ENCODE measurements at places on chromosomes 2 and 18. TPM values are rescaled to one million over a fixed set of nuclear protein-coding genes. Genes with fewer than 3 reads are reported as not detected.

The ASAP2 gene
- 50.2 TPM for total RNA-seq

GRCh38 chr2:102708847-102709559 lies 52.8 kb upstream of the TMEM182 start:
- H3K4me3 ChIP-seq, result no peak overlapping the region
- no peaks in the 10 kb centered on the region for H3K36me3 ChIP-seq
- no peaks in the 10 kb centered on the region for H3K4me1 ChIP-seq
- no peaks in the 10 kb centered on the region for H3K27me3 ChIP-seq
- DNase-seq, result no peak

GRCh38 chr2:85862426-85862825 lies 26.4 kb downstream of the ST3GAL5 start:
- H3K27me3 ChIP-seq, result no peaks in the 10 kb centered on the region
- H3K4me1 ChIP-seq, result peaks cover 15% of the 10 kb centered on the region
- DNase-seq, result no peak
- no peak overlapping the region for H3K4me3 ChIP-seq

The SCYGR1 gene
- not detected for total RNA-seq

The UPP2 gene
- total RNA-seq, result not detected

DNA sequence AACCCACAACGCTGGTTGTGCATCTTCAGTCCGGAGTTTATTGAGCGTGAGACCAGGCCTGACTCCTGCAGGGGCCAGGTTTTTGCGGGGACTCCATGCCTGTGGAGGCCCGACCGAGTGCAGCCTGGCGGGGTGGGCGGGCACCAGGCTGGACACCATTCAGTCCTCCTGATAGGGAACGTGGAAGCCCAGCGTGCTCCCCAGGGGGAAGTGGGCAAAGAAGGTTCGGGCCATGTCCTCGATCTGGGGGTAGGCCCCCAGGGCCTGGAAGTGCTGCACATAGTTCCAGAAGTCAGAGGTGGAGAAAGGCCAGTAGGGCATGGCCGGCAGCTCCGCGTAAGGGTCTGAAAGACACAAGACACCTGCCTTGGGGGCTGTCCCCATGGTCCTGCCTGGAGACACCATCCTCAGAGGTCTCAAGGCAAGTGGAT lies 1.4 kb downstream of the OTOS start:
- peaks cover 25% of the 10 kb centered on the region for H3K4me1 ChIP-seq
- no peak overlapping the region for H3K4me3 ChIP-seq
- no peaks in the 10 kb centered on the region for H3K36me3 ChIP-seq
- no peak for DNase-seq
- no peaks in the 10 kb centered on the region for H3K27me3 ChIP-seq
- H3K27ac ChIP-seq, result no peak overlapping the region

- peak overlapping the region; percentile 99 for H3K27ac ChIP-seq
- DNase-seq, result peak; percentile 62
- H3K4me3 ChIP-seq, result peak overlapping the region; percentile 79
- H3K36me3 ChIP-seq, result no peaks in the 10 kb centered on the region
- H3K4me1 ChIP-seq, result peaks cover 12% of the 10 kb centered on the region
- H3K27me3 ChIP-seq, result no peaks in the 10 kb centered on the region
Measured at GRCh38 chr18:44682201-44682870, 1.6 kb downstream of the SETBP1 start.

GRCh38 chr2:9749546-9750223 lies 93.6 kb upstream of the TAF1B start:
- no peak overlapping the region for H3K4me3 ChIP-seq
- no peak overlapping the region for H3K27ac ChIP-seq
- no peak for DNase-seq
- H3K4me1 ChIP-seq, result peaks cover 7% of the 10 kb centered on the region

The SIX3 gene
- total RNA-seq, result not detected

GRCh38 chr2:240165034-240165433 lies 24.6 kb upstream of the OTOS start:
- no peak overlapping the region for H3K4me3 ChIP-seq
- no peak overlapping the region for H3K27ac ChIP-seq
- no peak for DNase-seq

- no peaks in the 10 kb centered on the region for H3K36me3 ChIP-seq
- no peaks in the 10 kb centered on the region for H3K4me1 ChIP-seq
- no peak overlapping the region for H3K27ac ChIP-seq
- H3K4me3 ChIP-seq, result no peak overlapping the region
- no peak for DNase-seq
Measured at GRCh38 chr2:120994301-120994995, 258.8 kb downstream of the GLI2 start.

The CYP27A1 gene
- 58.6 TPM for total RNA-seq

GRCh38 chr2:38294597-38294996 lies 82.5 kb downstream of the ATL2 start:
- no peak overlapping the region for H3K4me3 ChIP-seq
- no peaks in the 10 kb centered on the region for H3K4me1 ChIP-seq
- H3K27me3 ChIP-seq, result no peaks in the 10 kb centered on the region
- peaks cover 26% of the 10 kb centered on the region for H3K36me3 ChIP-seq
- no peak overlapping the region for H3K27ac ChIP-seq

GRCh38 chr18:4207383-4207985 lies 247.6 kb downstream of the DLGAP1 start:
- no peak for DNase-seq
- no peaks in the 10 kb centered on the region for H3K4me1 ChIP-seq
- H3K4me3 ChIP-seq, result no peak overlapping the region

DNA sequence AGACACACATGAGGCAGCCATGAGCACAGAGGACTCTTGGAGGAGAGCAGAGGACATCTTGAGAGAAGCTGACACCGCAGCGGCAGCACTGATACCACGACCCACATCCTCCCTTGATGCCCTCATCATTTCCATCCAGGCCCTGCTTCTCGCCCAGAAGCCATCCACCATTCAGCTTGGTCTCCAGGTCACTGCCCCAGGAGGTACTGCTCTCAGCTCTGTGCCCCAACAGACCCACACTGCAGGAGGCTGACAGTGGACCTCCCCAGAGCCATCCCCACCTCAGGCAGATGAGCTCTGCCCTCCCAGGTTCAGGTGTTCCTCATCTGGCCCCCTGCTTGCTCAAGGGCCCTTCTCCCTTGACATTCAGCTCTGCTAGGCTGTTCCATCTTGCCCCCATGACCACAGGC lies 74.9 kb downstream of the ACKR3 start:
- H3K4me1 ChIP-seq, result peaks cover 5% of the 10 kb centered on the region
- no peak overlapping the region for H3K4me3 ChIP-seq
- H3K27me3 ChIP-seq, result no peaks in the 10 kb centered on the region
- no peak overlapping the region for H3K27ac ChIP-seq
- no peaks in the 10 kb centered on the region for H3K36me3 ChIP-seq
- no peak for DNase-seq

The CCDC141 gene
- 8.6 TPM for total RNA-seq

- no peaks in the 10 kb centered on the region for H3K4me1 ChIP-seq
- no peaks in the 10 kb centered on the region for H3K27me3 ChIP-seq
- no peak overlapping the region for H3K4me3 ChIP-seq
- no peak overlapping the region for H3K27ac ChIP-seq
- no peaks in the 10 kb centered on the region for H3K36me3 ChIP-seq
- DNase-seq, result no peak
Measured at GRCh38 chr2:55489467-55490062, 30.0 kb upstream of the CFAP36 start.

DNA sequence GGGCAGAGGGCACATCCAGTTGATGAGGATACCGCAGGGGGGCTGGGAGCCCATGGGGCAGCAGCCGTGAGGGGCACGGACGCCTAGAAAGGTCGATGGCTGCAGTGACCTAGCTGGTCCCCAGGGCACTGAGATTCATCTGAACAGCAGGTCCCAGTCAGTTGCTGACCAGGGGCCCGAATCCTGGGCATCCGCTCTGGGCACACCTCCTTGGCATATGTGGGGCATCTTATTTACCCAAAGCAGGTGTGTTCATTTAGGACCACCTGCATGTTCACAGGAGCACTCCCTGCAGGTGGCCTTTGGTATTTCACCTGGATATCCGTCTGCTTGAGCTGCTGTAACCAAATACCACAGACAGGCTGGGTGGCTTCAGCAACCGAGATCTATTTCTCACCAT lies 72.0 kb upstream of the ODC1 start:
- no peak overlapping the region for H3K27ac ChIP-seq
- H3K27me3 ChIP-seq, result no peaks in the 10 kb centered on the region
- no peaks in the 10 kb centered on the region for H3K36me3 ChIP-seq
- no peak overlapping the region for H3K4me3 ChIP-seq
- no peaks in the 10 kb centered on the region for H3K4me1 ChIP-seq
- no peak for DNase-seq

The SERPINB11 gene
- not detected for total RNA-seq

GRCh38 chr18:57982372-57983021 lies 61.5 kb upstream of the NEDD4L start:
- H3K27ac ChIP-seq, result no peak overlapping the region
- no peaks in the 10 kb centered on the region for H3K4me1 ChIP-seq
- H3K4me3 ChIP-seq, result no peak overlapping the region
- H3K36me3 ChIP-seq, result no peaks in the 10 kb centered on the region

DNA sequence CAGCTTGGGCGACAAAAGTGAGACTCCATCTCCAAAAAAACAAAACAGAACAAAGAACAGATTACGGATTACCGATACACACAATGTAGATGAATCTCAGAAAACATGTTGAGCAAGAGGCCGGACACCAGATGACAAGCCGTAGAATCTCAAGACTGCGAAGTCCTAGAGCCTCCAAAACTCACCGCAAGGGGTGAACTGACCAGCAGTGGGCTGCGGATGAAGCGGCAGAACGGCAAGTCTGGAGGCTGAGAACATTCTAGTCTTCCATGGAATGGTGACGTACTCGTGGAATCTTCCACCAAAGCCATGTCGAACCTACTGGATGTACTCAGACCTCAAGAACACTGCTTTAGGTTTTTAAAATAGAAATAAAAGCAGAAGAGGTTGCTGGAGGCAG lies 198.8 kb downstream of the NDUFA10 start:
- no peak for DNase-seq
- no peak overlapping the region for H3K4me3 ChIP-seq
- peaks cover 7% of the 10 kb centered on the region for H3K4me1 ChIP-seq
- no peak overlapping the region for H3K27ac ChIP-seq
- H3K36me3 ChIP-seq, result no peaks in the 10 kb centered on the region

- no peak overlapping the region for H3K27ac ChIP-seq
- no peak for DNase-seq
- no peaks in the 10 kb centered on the region for H3K36me3 ChIP-seq
- no peaks in the 10 kb centered on the region for H3K27me3 ChIP-seq
- H3K4me3 ChIP-seq, result no peak overlapping the region
Measured at GRCh38 chr2:212428681-212429478, 109.7 kb downstream of the ERBB4 start.

DNA sequence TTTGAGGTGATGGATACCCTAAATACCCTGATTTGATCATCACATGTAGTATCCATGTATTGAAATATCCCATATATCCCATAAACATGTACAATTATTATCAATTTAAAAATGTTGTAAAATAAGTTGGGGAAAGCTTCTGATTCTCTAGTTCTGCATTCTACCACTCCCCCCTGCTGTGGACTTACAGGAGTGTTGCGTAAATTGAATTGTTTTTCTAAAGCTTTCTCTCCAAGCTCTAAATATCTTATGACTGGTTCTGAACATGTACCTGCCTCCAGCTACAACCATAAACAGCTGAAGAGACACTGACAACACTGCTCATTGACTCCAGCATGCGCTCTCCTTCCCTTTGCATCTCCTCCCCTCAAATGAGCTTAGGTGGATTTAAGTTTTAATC lies 145.2 kb downstream of the MGAT5 start:
- DNase-seq, result no peak
- H3K27ac ChIP-seq, result no peak overlapping the region
- no peaks in the 10 kb centered on the region for H3K36me3 ChIP-seq

DNA sequence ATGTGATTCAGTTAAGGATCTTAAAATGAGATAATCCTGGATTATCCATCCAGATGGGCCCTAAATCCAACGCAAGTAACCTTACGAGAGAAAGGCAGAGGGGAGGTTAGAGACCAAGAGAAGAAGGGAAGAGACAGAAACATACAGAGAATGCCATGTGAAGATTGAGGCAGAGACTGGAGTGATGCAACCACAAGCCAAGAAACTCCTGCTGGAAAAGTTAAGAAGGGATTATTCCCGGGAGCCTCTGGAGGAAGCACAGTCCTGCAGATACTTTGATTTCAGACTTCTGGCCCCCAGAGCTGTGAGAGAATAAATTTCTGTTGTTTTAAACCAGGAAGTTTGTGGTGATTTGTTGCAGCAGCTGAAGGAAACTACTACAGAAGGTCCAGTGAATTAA lies 992.7 kb downstream of the BCL11A start:
- no peak overlapping the region for H3K27ac ChIP-seq
- H3K4me1 ChIP-seq, result no peaks in the 10 kb centered on the region
- H3K4me3 ChIP-seq, result no peak overlapping the region
- H3K36me3 ChIP-seq, result no peaks in the 10 kb centered on the region
- H3K27me3 ChIP-seq, result no peaks in the 10 kb centered on the region

The GPR155 gene
- 4.4 TPM for total RNA-seq

DNA sequence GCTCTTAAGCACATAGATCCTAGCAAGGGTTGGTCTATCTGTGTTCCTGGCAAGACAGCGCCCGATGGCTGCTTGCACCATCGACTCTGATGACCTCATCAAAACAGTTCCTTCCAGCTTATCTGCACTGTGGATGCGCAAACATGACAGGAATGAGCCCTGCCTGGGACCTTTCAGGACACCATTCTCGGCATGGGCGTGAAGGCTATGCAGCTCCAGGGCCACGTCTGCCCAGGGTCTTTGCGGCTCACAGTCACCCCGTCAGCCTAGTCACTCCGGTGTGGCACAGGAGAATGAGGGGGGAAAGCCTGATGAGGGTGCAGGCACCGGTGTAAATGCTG lies 147.8 kb upstream of the TWIST2 start:
- no peak overlapping the region for H3K4me3 ChIP-seq
- no peaks in the 10 kb centered on the region for H3K27me3 ChIP-seq
- no peak overlapping the region for H3K27ac ChIP-seq
- no peaks in the 10 kb centered on the region for H3K36me3 ChIP-seq
- H3K4me1 ChIP-seq, result peaks cover 8% of the 10 kb centered on the region
- DNase-seq, result peak; percentile 18

The RGPD6 gene
- 45.2 TPM for total RNA-seq

DNA sequence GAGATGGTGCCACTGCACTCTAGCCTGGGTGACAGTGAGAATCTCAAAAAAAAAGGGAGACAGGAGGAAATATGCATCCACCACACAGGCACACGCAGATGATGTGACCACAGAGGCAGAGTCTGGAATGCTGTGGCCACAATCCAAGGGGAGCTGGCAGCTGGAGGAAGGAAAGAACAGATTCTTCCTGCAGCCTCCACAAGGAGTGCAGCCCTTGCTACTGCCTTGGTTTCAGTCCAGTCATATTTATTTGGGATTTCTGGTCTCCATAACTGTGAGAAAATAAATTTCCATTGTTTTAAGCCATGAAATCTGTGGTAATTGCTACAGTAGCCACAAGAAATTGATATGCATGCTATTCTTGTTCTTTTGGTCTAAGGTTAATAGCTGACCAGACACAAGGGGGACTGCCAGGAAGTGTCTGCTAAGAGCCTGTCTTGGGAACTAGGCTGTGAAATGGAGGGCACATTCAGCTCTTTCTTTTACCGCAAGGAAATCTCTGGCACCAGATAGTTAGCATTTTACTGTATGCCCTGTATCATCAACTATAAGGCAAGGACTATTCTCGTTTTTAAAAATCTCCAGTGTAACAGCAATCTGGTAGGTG lies 133.1 kb upstream of the SEC11C start:
- H3K4me1 ChIP-seq, result no peaks in the 10 kb centered on the region
- no peaks in the 10 kb centered on the region for H3K36me3 ChIP-seq
- H3K27ac ChIP-seq, result no peak overlapping the region

Measured in transverse colon (tissue), 4 donors.